ENCODE measurements at places on chromosomes 2 and 18.

DNA sequence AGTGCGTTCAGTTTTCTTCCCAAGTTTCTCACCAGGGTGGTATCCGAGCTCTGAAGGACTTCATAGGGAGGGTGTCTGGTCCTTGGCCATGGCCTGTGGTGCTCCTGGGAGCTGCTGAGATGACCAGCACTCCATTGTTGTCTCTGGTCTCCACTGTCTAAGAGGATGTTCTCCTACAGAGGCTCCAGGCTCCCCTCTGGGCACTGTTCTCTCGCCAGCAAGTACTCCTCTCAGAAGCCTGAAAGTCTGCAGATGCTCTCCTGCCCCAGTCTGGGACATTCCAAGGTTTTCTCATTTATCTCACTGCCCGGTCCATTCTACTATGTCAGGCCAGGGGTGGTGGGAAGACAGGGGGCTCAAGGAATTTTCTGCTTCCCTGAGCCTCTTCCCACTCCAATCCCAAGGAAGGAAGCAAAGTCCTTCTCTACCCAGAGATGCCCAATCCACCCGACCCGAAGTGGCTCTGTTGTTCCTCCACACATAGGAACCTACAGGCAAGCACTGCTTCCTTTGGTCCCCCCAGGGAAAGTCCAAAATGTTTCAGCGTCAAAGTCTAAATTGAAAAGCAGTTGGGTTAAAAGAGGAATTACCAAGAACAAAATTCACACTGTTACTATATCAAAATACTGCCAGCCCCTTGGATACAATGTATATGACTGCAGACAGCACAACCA lies 110.5 kb downstream of the GYPC start:
- no peak for DNase-seq

DNA sequence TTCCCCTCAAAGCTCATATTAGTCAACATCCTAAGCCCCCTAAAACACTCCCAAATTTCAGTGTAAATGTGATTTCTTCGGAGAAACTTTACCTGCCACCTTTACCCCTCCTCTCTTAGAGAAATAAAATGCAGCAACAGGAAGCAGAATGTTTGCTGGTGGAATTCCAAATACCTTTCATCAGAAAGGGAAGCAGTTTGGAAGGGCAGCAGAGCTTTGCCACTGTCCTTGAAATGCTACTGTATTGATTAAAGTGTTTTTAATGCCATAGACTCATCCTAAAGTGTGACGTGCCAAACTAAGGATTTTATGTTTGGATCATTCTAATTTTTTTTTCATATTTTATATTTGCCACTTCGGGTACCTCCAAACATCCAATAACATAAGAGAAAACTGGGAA lies 480.1 kb downstream of the NRXN1 start:
- DNase-seq, result no peak

DNA sequence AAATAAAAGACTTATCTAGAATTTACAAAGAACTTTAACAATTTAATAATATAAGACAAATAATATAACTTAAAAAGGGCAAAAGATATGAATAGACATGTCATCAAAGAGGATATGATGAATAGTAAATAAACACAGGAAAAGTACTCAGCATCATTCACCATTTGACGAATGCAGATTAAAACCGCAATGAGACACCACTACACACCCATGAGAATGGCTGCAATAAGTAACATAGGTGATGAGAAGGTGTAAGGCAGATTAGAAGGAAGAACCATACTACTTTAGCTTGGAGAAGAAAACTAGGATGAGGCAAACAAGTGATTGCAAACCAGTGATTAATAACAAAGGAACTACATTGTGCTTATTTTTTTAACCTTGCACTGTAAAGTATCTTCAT lies 152.0 kb downstream of the CYRIA start:
- no peak for DNase-seq

DNA sequence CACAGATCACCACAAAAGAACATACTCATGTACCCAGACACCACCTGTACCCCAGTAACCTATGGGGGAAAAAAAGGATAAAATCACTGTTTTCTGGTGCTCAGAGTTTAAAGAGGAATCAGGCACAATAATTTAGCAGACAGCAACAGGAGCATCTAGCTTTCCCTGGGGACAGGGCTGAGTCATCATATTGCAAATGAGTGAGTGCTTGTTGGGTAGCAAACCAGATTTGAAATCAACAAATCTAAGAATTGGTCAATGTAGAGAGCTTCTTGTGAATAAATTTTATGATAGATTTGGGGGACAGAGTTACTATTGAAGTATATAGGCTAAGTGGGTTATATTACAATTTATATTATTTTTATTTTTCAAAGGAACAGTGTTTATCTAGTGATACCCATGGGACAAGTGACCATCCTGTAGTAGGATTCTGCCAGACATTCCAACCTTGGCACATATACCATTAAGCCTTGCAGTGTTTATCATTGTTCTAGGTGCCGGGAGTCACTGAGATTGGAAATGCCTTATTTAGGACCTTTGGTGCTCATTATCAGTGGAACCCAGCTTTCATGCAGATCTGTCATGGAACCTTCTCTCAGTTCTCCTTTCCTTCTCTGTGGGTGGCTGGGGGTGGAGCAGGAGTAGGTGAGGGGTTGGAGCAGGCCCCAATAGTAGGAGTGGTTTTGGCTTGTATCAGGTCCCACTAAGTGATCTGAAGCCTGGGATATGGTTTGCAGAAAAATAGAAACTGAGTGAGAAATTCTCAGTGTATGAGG lies 117.2 kb downstream of the CERS6 start:
- no peak for DNase-seq

GRCh38 chr2:227504700-227505099 lies 32.7 kb downstream of the AGFG1 start:
- DNase-seq, result no peak

GRCh38 chr2:16221461-16222010 lies 281.2 kb downstream of the MYCN start:
- no peak for DNase-seq

DNA sequence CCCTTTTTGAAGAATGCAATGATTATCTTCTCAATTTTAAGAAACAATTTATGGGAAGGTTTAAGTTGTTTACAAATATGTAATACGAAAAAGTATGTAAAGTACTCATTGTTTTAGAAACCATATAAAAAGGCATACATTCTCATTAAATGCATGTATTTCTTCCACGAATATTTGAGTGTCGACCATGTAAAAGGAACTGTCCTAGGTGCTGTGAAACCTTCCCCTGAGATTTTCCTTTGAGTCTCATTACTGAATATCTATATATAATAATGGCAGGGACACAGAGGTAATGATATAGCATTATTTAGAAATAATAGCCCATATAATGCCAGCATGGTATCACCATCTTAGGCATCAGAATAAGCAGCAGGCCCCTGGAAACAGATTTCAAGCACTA lies 239.3 kb downstream of the ERBB4 start:
- no peak for DNase-seq

- no peak for DNase-seq
These were observed 371.1 kb upstream of the ID2 start for GRCh38 chr2:8310557-8311455.

- DNase-seq, result peak; percentile 59
These were observed 63.9 kb upstream of the ASAP2 start for GRCh38 chr2:9142551-9143263.

DNA sequence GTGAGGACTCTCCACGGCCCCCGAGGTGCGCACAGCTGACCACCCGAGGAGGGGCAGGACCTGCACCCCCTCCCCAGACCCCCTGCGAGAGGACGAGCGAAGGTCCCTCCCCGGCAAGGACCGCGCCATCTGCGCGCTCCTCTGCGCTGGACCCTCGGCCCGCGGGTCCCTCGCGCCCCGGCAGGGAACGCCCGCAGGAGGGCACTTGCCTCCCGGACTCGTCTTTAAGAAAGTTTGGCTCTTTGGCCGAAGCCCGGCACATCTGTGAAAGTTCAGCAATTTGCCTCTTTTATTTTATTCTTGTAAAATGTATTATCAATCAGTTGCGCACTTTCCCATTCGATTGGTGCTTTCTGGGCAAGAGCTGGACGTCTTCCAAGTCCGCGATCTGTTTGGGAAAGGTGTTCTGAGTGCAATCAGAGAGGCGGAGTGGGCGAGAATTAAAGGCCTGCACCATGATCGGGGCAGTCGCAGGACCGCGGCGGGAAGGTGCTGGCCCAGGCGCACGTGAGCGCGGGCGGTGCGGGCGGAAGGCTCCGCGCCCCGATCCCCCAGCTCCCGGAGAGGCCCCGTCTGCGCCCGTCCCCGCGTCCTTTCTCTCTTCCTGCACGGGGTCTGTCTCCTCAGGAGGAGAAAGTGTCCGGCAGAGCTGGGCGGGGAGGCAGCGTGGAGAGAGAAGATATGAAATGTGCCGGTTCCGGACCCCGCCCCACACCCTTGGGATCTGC lies 1.6 kb upstream of the ALKAL2 start:
- no peak for DNase-seq

GRCh38 chr2:30627151-30627550 lies 180.1 kb downstream of the CAPN13 start:
- no peak for DNase-seq

- DNase-seq, result no peak
These were observed 20.2 kb upstream of the KLF11 start for GRCh38 chr2:10022966-10023662.

GRCh38 chr18:59197636-59198035 lies 22.3 kb upstream of the GRP start:
- no peak for DNase-seq

GRCh38 chr2:190304404-190304803 lies 15.2 kb downstream of the HIBCH start:
- DNase-seq, result no peak

GRCh38 chr2:28809927-28810326 lies 707 bp upstream of the SPDYA start:
- no peak for DNase-seq

- DNase-seq, result no peak
These were observed 153.6 kb downstream of the CCDC85A start for GRCh38 chr2:56337342-56337741.

DNA sequence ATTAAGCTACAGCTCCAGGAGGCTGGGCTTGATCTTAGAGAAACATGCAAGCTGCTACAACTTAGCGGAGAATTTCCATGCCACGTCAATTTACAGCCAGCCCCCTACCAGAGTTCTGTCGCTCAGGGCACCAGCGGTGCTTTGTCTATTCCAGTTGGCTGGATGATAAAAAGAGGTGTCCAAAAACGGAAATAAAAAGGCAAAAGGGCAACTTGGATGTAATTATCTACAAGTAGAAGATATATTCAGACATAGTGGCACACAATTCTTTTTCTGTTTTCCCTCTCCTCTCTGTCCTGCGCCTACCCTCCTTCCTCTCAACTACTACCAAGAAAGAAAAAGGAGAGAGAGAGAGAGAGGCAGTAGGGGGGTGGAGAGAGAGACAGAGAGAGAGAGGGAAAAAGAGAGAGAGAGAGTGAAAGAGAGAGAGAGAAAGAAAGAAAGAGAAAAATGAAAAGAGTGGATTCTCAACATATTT lies 363 bp upstream of the RFTN2 start:
- peak; percentile 82 for DNase-seq

DNA sequence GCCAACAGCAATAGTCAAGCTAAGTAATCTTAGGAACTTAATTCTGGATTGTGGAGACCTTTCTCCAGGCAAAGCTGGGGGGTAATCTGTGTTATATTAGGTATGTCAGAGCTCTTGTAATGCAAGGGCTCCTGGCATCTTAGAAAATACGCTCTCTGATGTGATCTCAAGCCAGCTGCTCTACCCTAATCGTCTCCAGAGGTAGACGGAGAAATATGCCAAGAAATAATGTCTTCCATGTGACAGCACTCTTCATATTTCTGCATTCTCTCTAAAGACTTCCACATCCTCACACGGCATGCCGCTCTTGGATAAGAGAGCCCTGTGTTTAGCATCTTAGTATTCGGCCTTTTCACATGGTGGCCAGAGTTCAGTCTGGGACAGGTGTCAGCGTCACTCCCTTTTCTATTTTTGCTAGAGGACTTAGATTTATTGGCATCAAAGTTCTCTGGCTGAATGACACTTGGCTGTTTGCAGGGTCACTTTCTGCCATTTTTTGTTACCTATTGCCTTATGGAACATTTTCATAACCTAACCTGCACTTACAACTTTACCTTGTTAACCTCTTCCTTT lies 25.2 kb downstream of the CAPN13 start:
- DNase-seq, result no peak

GRCh38 chr2:20624156-20624883 lies 26.6 kb downstream of the HS1BP3 start:
- DNase-seq, result no peak

- DNase-seq, result no peak
These were observed 38.6 kb upstream of the TTN start for GRCh38 chr2:178845566-178846457.

DNA sequence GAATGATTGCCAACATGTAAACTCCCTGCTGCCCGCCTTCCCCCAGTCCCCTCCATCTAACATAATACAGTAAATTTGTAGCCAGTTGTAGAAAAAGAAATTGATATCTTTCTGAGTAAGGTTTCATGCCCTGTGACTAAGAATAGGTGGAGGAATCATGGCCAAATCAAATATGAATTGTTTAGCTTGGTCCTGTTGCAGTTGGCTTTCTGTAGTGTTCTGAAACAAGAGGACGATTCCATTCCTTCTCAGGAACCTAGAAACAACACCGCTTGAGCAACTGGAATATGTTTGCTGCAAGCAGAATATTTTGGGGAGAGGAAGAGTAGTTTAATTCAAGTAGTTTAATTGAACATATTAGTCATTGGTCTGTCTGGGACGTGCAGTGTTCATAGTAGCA lies 7.0 kb upstream of the DRC1 start:
- no peak for DNase-seq

DNA sequence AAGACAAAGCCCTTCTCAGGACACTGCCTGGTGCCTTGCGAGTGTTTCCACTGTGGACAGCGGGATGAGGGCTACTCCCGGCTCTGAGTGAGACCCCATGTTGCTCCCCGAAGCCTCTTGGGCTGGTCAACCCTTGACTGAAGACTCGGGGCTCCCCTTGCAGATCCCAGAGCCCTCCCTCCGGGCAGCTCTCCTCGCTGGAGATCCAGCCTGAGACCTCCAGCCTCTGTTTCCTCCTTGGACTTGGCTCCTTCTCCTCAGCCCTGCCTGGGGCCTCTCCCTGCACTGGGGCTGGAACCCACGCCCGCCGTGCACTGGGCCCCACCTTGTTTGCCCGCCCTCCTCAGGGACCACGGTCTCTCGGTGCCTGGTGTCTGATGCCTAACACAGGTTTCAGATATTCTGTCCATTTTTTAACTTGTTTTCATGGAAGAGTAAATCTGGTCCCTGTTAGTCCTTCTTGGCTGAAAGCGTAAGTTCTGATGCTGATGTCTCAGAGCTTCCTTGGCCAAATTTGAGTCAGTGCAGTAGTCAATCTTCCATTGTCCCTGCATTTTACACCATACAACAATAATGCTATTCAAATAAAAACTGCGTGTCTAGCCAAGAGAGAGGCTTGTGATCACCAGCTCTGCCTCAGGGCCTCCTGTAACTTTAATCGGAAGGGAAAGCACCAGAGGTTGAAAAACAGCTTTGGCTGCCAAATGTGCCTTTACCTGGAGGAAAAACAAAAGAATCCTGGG lies 139.3 kb upstream of the CTDP1 start:
- peak; percentile 80 for DNase-seq

DNA sequence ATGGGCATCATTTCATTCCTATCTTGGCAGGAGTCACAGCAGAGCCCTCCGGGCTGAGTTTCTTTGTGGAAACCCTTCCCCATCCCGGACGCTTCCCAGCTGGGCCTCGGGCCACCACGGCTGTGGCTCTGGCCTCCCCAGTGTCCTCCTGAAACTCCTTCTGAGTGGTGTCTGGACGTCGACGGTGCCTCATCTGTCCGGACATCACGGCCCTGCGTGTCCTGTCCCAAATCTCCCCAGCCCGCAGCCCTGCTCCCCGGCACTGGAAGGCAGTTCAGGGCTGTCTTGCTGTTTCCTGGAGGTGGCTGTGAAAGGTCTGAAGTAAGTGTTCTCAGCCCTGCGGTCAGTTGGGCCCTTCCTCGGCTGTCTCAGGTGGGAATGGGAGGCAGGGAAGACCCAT lies 99.8 kb upstream of the TMEM18 start:
- DNase-seq, result no peak

- DNase-seq, result no peak
These were observed 136.3 kb downstream of the CYP26B1 start for GRCh38 chr2:72011370-72011689.
